ENCODE measurements at places on chromosomes 16 and 17. TPM values are rescaled to one million over a fixed set of nuclear protein-coding genes. Genes with fewer than 3 reads are reported as not detected.

DNA sequence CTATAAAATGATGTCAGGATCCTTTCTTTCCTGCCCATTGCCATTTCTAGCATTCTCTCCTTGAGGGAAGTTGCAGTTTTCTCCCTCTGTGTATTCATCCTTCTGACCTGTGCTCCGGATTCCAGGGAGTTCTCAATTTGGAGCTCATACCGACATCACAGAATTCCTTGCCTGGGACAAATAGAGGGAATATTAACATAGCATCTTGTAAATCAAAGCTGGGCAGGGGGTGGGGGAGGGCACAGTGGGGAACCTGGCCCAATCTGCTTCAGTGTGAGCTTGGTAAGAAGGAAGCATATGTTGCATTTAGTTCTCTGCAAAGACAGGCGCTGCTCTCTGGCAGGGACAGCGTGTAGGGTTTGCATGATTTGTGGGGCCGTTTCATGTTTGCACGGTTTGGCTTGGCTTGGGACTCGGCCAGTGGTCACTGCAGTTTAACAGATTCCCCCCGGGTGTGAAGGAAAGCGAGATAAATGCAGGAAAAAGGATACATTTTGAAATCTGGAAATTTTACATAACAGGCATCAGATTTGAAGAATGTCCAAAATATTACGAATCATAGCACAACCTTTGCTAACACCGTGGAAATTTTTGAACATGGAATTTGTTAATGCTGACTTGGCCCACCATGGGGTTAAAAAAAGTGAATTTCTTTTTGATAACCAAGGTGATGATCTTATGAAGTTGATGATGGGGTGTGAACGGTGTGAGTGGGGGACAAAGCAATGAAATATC is 178.0 kb downstream of the WWOX start:
- no peak for DNase-seq

GRCh38 chr17:61617330-61617729 is 26.3 kb upstream of the NACA2 start:
- no peak for DNase-seq

DNA sequence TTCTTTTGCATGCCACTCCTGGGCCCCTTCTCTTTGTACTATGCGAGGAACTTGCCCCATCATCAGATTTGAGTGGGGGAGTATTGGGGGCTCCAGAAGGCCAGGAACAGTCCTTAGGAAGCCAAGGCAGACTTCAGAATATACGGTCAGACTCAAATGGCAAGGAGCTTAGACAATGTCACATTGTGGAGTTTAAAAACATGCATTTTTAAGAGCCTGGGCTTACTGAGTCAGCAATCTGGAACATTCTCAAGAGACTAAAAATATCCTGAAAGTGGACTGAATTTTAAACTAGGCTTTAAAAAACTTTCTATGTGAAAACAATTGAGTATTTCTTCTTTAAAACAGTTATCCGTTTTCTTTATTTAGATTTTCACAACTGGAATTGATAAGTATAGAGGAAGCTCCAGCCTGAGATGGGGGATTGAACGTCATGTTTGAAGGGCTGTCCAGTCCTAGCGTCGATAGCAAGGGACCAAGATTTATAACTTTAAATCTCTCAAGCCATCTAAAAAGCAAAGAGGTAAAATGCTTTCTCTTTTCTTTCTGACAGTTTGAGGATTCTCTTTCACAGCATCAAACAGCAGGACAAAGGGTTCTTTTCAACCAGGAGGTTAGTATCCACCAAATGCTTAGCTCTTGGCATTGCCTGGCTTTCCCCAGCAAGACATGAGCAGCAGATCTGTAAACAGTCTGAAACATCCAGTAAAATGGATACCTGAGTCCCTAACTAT is 45.8 kb upstream of the CDRT4 start:
- DNase-seq: no peak

GRCh38 chr17:48483471-48484131 is 47.2 kb downstream of the HOXB1 start:
- DNase-seq: peak; percentile 99

- DNase-seq: no peak
Observed at GRCh38 chr16:50530277-50531236, 17.6 kb upstream of the NKD1 start.

- DNase-seq: no peak
Observed at GRCh38 chr17:42670789-42671657, 5.8 kb downstream of the PLEKHH3 start.

DNA sequence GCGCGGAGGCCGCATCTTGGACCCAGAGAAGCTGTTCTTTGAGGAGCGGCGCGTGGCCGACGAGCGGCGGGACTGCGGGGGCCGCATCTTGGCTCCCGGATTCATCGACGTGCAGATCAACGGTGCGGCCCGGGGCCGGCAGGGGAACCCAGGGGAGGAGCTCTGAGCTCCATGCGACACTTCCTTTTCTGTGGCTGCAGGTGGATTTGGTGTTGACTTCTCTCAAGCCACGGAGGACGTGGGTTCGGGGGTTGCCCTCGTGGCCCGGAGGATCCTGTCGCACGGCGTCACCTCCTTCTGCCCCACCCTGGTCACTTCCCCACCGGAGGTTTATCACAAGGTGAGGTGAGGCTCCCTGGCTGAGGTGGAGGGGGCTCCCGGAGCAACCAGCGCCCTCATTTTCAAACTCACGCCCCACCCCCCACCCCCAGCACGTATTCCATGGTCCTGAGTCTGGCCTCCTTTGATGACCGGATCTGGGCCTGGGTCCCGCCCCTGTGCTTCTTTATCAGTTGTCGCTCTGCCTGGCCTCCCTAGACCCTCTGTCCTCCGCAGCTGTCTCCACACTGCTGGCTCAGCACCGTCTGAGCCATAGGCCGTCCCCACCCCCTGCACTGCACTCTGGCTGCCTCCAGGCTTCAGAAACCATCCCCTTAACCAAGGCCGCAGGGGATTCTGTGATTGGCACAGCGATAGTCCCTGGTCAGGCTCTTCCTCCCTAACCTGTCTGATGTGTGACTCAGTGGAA is 787 bp downstream of the AMDHD2 start:
- no peak for DNase-seq

DNA sequence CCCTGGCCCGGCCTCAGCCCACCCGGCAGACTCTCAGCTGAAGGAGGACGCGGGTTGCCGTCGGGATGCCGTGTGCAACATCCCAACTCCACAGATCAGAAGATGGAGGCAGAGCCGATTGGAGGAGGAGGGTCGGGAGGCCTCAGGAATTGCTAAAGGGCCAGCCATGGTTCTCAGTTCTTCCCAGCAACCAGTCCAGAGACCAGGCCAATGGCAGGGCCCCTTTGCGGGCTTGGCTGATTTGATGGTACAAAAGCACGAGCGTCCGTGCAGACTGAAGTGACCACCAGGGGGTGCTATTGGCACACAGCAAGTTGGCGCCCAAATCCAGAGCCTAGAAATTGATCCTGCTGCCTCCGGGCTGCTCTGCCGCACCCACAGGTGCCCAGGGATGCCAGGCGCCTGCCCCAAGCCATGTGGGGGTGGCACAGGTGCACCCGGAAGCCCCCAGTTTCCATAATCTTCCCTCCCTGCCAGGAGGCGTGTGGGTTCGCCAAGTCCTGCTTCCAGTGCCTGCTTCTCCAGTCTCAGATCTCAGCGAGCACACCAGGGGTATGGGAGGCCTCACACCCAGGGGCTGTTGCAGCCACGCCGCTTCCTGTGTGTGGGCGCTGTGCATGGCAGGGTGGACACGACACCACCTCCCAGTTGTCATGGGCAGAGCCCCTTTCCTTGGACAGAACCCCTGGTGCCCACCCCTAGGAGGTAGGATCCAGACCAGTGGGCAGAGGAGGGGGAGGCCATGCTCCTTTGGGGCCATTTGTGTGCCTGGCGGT is 7.1 kb upstream of the TEX19 start:
- peak; percentile 85 for DNase-seq

DNA sequence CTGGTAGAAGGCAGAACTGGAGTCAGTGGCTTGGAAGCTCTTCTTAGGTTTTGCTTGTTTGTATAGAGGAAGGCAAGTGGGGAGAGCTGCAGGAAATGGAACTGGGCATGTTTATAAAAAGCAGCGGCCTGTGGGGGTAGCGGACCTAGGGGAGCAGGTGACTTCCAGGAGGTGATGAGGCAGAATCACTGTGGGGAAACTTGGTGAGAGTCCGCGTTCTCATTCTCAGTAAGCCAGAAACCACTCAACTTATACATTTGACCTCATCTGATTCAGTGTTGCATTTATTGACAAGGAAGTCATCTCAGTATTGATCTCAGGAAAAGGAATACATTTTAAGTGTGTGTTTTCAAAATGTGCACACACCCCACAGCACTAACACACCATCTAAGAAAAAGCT is 299.8 kb downstream of the CNTNAP4 start:
- peak; percentile 26 for DNase-seq

DNA sequence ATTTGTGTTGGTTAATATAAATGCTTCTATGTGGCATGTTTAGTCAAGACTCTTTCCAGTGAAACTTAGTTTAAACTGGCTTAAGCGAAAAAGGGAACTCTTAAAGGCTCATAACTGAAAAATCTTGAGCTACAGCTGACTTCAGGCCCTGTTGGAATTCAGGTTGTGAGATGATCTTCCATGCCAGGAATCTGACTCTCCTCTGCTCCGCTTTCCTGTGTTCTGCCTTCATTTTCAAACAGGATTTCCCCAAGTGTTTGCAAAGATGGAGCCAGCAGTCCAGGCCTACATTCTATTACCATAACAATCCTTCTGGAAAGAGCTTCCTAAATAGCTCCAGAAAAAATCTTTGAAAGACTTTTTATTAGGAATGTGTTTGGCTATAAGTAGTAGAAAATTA is 134.9 kb downstream of the NLK start:
- no peak for DNase-seq

Gene RNF112
- 1.4 TPM for total RNA-seq

Gene RCVRN
- total RNA-seq: not detected

Gene COTL1
- total RNA-seq: 197 TPM

All from H4 (cell line).